Midbrain (tissue), 1 donor: ENCODE measurements at places on chromosomes 12 and 14.

GRCh38 chr14:89417465-89418225 lies 612 bp upstream of the FOXN3 start:
- peak; percentile 46 for DNase-seq

- no peak for DNase-seq
Observed at GRCh38 chr12:21675641-21676040, 18.0 kb upstream of the LDHB start.

DNA sequence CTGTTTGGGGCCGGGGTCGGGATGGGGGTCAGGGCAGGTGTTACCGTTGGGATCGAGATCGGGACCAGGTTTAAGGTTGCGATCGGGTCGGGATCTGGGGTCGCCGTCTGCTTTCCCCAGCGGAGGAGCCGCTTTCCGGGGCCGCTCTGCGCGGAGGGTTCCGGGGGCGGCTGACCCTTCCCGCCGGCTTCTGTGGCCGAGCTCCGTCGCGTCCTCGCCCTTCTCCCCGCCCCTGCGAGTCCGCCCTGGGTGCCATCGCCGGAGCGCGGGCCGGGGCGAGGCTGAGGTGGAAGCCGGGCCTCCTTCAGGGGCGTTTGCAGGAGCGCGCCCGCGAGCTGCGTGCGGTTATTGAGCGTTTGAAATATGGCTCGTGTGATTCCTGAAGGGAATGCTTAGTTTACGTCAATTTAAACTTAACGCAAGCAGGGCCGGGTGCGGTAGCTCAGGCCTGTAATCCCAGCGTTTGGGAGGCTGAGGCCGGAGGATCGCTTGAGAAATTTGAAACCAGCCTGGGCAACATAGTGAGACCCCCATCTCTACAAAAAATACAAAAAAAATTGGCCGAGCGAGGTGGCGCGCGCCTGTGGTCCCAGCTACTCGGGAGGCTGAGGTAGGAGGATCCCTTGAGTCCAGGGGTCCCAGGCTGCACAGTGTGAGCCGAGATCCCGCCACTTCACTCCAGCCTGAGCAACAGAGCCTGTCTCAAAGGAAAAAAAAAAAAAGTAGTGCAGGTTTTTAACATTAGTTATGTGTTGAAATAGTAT lies 620 bp downstream of the PGAM5 start:
- DNase-seq, result no peak

DNA sequence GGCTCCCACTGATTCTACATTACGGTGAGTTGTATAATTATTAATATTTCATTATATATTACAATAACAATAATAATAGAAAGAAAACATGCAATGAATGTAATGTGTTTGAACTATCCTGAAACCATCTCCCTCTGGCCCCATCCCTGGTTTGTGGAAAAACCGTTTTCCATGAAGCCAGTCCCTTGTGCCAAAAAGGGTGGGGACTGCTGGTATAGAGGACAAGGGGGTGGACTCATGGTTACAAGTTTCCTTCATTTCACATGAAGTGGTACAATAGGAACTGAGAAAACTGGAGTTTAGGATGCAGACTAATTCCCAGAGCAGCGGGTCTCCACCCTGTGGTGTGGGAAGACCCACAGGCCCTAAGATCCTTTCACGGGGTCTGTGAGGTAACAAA lies 3.0 kb upstream of the C1RL start:
- no peak for DNase-seq

DNA sequence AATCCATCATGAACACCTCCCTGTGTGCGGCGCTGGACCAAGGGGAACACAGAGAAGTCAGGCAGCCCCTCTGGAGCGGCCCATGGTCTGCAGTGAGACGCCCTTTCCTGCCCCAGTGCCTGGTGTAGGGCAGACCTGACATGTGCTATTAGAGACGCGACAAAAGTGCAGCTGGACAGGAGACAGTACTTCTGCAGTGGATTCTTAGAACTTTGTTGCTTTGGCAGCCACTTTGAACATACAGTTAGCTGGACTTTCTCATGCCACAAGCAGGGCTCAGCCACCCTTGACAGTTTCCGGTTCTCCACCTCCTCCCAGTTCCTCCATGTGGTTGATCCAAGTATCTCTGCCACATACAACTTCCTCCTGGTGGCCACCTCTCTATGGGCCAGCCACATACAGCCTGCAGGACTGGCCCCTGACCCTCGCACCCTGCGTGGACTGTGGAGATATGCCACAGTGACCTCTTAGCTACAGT lies 45.9 kb downstream of the LGMN start:
- DNase-seq, result peak; percentile 16

DNA sequence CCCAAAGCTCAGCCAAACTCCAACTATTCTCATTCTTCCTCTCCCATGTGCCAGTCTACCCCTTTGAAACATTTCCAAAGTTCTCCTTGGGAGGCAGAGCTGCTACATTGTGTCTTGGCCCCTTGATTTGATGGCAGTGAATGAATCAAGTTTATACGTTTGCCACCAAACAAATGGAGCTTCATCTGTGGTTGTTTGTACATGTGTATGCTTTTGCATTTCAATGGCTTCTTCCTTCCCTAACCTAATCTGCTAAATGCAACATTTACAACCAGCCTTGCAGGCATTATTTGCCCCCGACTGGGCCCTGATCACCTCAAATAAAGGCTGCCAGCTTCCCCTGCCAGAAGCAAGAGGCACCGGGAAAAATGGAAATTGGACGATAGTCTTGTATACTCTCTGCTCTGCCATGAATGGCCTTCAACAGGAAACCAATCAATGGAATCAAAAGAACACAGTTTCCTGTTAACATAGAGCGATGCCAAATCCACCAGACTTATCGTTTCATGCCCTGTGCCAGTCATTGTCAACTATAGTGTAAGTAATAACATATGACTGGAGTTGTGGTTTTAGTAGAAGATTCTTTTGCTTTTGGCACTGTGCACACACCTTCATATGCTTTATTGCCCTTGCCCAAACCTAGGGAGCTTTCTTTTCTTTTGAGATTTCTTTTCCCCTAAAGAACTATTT lies 97.8 kb downstream of the TMEM30B start:
- no peak for DNase-seq
